ENCODE measurements at places on chromosomes 4 and X. TPM values are rescaled to one million over a fixed set of nuclear protein-coding genes. Genes with fewer than 3 reads are reported as not detected.
A peak's percentile ranks its signal among the peaks of the same experiment; 100 is the strongest.

Gene ANOS1
- polyA plus RNA-seq, result 34.1 TPM

Gene CENPU
- polyA plus RNA-seq, result 49.0 TPM

Gene COMMD8
- 19.3 TPM for polyA plus RNA-seq

Gene CXorf49
- polyA plus RNA-seq, result not detected

Gene PNMA6A
- 2.3 TPM for polyA plus RNA-seq

Gene GPR50
- polyA plus RNA-seq, result not detected

Gene F9
- not detected for polyA plus RNA-seq

Gene FRG1
- 67.7 TPM for polyA plus RNA-seq

DNA sequence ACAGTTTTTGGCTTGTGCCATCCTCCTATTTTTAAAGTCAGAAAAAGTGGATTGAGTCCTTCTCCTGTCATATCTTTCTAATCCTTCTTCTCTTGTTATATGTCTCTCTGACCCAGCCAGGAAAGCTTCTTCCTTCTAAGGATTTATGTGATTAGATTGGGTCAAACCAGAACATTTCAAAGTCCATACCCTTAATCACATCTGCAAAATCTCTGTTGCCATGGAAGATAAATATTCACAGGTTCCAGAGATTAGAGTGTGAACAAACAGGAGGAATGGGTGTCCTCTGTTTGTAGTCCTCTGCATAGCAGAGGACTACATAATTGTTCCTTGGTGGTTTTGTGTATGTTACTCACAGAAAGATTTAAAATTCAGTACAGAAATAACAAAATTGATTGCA lies 421.2 kb downstream of the EPHA5 start:
- H3K27ac ChIP-seq, result no peak overlapping the region
- H3K4me1 ChIP-seq, result no peaks in the 10 kb centered on the region
- H3K27me3 ChIP-seq, result no peaks in the 10 kb centered on the region
- no peaks in the 10 kb centered on the region for H3K36me3 ChIP-seq
- DNase-seq, result no peak

- H3K27me3 ChIP-seq, result no peaks in the 10 kb centered on the region
- no peak for DNase-seq
- no peaks in the 10 kb centered on the region for H3K4me1 ChIP-seq
- no peak overlapping the region for H3K4me3 ChIP-seq
These were observed 23.2 kb upstream of the SOD3 start for GRCh38 chr4:24772061-24772705.

DNA sequence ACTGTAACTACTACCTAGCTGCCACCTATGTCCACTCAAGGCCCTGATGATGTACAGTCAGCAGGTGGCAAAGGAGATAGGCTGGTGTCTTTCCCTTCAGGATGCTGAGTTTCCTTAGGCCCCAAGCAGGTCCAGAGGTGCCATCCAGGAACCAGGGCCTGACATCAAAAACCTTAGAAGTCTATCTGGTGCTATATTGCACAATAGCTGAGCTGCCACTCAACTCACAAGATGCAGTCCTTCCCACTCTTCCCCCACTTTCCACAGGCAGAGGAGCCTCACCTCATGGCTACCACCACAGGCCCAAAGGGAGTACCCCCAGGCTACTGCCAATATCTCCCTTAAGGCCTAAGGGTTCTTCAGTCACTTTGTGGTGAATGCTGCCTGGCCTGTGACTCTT lies 83.9 kb upstream of the ZNF827 start:
- no peaks in the 10 kb centered on the region for H3K36me3 ChIP-seq
- H3K27ac ChIP-seq, result no peak overlapping the region
- H3K27me3 ChIP-seq, result no peaks in the 10 kb centered on the region
- no peak for DNase-seq

GRCh38 chr4:127623797-127624083 lies 9.0 kb upstream of the INTU start:
- no peaks in the 10 kb centered on the region for H3K36me3 ChIP-seq
- H3K27ac ChIP-seq, result peak overlapping the region; percentile 61
- H3K27me3 ChIP-seq, result peaks cover 5% of the 10 kb centered on the region
- DNase-seq, result no peak

GRCh38 chr4:2800691-2801596 lies 8.1 kb downstream of the SH3BP2 start:
- H3K4me1 ChIP-seq, result peaks cover 67% of the 10 kb centered on the region
- H3K36me3 ChIP-seq, result peaks cover 34% of the 10 kb centered on the region
- peak overlapping the region; percentile 85 for H3K27ac ChIP-seq
- no peaks in the 10 kb centered on the region for H3K27me3 ChIP-seq
- DNase-seq, result peak; percentile 91
- H3K4me3 ChIP-seq, result no peak overlapping the region

GRCh38 chr4:3426465-3427133 lies 15.2 kb upstream of the HGFAC start:
- no peak for DNase-seq
- H3K4me1 ChIP-seq, result no peaks in the 10 kb centered on the region
- no peak overlapping the region for H3K4me3 ChIP-seq
- peaks cover 71% of the 10 kb centered on the region for H3K36me3 ChIP-seq

GRCh38 chr4:104469794-104470193 lies 24.9 kb downstream of the CXXC4 start:
- no peaks in the 10 kb centered on the region for H3K27me3 ChIP-seq
- no peak overlapping the region for H3K27ac ChIP-seq
- H3K36me3 ChIP-seq, result no peaks in the 10 kb centered on the region

- H3K27me3 ChIP-seq, result no peaks in the 10 kb centered on the region
- no peaks in the 10 kb centered on the region for H3K4me1 ChIP-seq
- H3K36me3 ChIP-seq, result no peaks in the 10 kb centered on the region
- no peak for DNase-seq
- H3K27ac ChIP-seq, result no peak overlapping the region
- no peak overlapping the region for H3K4me3 ChIP-seq
These were observed 111.7 kb upstream of the PDHA2 start for GRCh38 chr4:95728145-95728544.

DNA sequence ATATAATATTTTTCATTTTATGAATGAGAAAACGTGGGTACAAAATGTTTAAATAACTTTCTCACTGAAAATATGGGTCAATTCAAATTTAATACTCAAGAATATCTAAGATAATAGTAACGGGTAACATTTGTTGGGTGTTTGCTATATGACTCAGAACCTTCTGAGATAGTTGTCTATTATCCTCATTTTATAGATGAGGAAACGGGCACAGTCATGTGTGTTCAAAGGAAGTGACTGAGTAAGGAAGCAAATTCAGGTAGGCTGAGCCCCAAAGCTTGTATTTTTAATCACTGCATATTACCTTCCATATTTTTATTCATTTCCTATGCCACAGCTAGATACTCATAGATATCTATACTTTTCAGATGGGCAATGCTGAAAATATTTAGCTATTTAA lies 12.2 kb upstream of the CAMK2D start:
- no peaks in the 10 kb centered on the region for H3K4me1 ChIP-seq
- no peak overlapping the region for H3K4me3 ChIP-seq
- H3K27ac ChIP-seq, result no peak overlapping the region
- no peaks in the 10 kb centered on the region for H3K27me3 ChIP-seq
- no peaks in the 10 kb centered on the region for H3K36me3 ChIP-seq
- no peak for DNase-seq

DNA sequence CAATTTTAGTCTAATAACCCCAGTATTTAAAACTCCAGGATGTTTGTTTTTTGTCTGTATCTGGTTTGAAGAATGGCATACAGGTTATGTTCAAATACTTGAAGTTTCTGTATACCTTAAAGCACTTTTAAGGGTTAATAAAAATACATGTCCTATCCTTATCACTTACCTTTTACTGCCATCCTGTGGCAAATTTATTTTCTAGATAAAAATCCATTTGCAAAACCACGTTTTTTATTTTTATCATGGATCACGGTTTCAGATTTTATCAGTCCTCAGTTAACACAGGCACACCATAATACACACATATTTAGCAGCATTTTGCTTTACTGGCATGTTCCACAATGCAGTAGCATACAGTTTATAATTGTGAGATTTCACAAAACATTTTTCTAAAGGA lies 113.3 kb upstream of the H2AZ1 start:
- H3K4me3 ChIP-seq, result no peak overlapping the region
- H3K27me3 ChIP-seq, result no peaks in the 10 kb centered on the region

- no peaks in the 10 kb centered on the region for H3K27me3 ChIP-seq
- no peak overlapping the region for H3K27ac ChIP-seq
- H3K36me3 ChIP-seq, result no peaks in the 10 kb centered on the region
- no peak overlapping the region for H3K4me3 ChIP-seq
- no peaks in the 10 kb centered on the region for H3K4me1 ChIP-seq
These were observed 112.7 kb downstream of the HNRNPD start for GRCh38 chr4:82261084-82261483.

DNA sequence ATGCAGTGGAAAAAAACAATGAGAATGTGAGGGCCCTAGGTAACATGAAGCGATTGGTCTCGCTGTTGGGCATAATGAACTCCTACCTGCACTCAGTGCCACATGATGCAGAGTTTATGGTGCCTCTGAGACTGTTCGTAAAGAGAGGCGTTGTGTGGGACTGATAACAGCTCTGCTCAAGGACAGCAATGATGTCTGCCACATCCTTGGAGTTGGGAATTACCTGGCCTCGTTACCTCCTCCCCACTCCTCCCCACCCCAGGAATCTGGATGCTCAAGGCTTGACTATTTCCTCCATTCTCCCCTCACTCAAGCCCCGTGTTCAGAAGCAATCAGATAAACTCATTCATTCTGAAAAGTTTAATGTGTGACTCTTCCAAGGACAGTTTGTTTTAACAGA lies 148.0 kb upstream of the JADE1 start:
- no peak for DNase-seq
- H3K27ac ChIP-seq, result no peak overlapping the region
- no peaks in the 10 kb centered on the region for H3K36me3 ChIP-seq

DNA sequence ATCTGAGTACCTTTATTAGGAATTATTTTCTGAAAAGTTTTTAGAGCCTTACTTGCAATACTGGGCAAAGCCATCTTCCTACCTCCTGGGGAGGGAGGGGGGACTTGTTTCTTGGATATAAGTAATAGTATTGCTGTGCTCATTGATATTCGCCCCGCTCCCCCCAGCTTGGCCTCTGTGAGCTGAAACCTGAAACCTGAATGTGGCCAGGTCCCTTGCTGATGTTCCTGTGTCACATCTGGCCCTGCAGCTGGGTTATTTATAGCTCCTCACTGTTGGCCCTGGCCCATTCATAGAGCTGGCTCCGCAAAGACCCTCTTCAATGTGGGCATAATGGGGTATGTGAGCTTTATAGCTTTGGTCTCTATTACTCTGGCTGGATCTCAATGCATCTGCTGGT lies 59.5 kb downstream of the FRMPD3 start:
- H3K4me1 ChIP-seq, result no peaks in the 10 kb centered on the region
- H3K27me3 ChIP-seq, result peaks cover 39% of the 10 kb centered on the region
- DNase-seq, result no peak

GRCh38 chr4:18103876-18104605 lies 82.5 kb upstream of the LCORL start:
- H3K27ac ChIP-seq, result no peak overlapping the region
- H3K4me3 ChIP-seq, result no peak overlapping the region
- no peak for DNase-seq
- no peaks in the 10 kb centered on the region for H3K36me3 ChIP-seq

Data from left lung (tissue), 14 donors.